Heart left ventricle (tissue), 16 donors: ENCODE measurements at places on chromosomes 6 and 20. TPM values are rescaled to one million over a fixed set of nuclear protein-coding genes. Genes with fewer than 3 reads are reported as not detected.

DNA sequence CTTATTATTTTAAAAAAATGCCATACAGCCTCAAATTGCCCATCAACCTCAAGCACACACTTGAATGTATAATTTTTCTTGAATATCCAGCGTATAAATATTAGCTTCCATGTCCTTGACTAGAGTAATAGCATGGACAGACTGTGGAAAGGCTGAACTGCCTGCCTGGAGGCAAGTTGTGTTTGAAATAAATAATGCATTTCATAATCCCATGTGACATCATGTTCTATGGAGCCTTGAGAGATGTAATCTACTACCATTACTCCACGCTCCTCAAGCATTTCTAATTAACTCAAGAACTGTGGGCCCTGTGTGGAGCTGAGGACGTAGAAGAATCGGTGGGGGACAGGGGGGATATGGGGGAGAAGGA is 94.2 kb downstream of the CDS2 start:
- no peak for DNase-seq

- DNase-seq = peak; percentile 76
These were observed at the start of gene JPH2 for GRCh38 chr20:44187054-44187771. Gene JPH2 (minus strand): TSS chr20:44187188. CDS start chr20:44186705, 483 bp downstream.

- no peak for DNase-seq
These were observed 338.9 kb upstream of the MAP3K7 start for GRCh38 chr6:90925726-90926125.

GRCh38 chr6:12944001-12944400 is 227.4 kb downstream of the PHACTR1 start:
- DNase-seq = no peak

DNA sequence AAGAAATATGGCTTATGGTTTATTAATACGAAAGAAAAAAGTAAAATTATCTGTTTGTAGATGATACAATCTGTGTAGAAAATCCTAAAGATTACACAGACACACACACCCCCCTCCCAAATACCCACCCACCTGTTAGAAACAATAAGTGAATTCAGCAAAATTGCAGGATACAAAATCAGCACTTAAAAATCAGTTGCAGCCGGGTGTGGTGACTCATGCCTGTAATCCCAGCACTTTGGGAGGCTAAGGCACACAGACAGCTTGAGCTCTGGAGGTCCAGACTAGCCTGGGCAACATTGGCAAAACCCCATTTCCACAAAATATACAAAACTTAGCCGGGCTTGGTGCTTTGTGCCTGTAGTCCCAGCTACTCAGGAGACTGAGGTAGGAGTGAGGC is 42.3 kb downstream of the NINL start:
- DNase-seq = no peak

DNA sequence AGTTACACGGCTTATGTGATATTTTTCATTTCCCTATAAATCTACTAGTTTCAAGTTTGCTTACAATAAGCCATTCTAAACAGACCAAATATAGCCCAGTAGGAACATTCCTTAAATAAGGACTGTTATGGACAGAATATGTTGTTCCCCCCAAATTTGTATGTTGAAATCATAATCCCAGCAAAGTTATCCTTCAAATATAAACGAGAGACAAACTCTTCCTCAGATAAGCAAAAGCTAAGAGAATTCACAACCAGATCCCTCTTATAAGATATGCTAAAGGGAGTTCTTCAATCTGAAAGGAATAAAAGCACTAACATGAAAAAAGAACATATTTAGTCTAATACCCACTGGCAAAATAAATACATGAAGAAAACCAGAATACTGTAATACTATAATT is 795.5 kb upstream of the GJE1 start:
- no peak for DNase-seq

- DNase-seq = no peak
These were observed 179.1 kb downstream of the COL19A1 start for GRCh38 chr6:70045413-70045812.

OR2B6 gene
- polyA plus RNA-seq = not detected

DYNLT2 gene
- polyA plus RNA-seq = 1.5 TPM
